Stimulated activated naive B cell treated with anti-CD40 and anti-IgM and Interleukin-4, amounts not matched to agents 10 μg/mL and 1 μg/mL and 100 μg/mL, for 72 hours (primary cell): ENCODE measurements at places on chromosomes 2 and 18.

- DNase-seq, result no peak
Observed at GRCh38 chr2:68404164-68404563, 39.1 kb downstream of the PLEK start.

DNA sequence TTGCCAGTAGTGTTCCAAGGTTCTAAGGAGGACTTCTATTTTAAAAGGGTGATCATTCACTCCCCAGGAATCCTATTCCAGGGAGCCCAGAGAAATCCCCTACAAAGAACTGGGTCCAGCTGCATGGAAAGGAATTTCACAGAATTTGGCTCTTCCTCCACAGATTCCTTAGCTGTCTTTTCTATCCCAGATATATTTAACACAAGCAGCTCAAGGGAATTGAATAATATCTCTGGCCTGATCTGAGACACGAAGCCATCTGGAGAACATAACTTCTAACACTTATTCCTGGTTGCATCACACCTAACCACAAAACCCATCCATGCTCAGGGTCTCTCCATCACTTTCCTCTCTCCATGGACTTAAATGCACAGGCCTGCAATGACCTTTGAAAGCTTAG is 306.7 kb upstream of the ACVR2A start:
- DNase-seq, result no peak

- no peak for DNase-seq
Observed at GRCh38 chr2:236772220-236772837, 202.7 kb downstream of the ACKR3 start.

- DNase-seq, result no peak
Observed at GRCh38 chr2:218234521-218234920, 17.5 kb downstream of the ARPC2 start.

DNA sequence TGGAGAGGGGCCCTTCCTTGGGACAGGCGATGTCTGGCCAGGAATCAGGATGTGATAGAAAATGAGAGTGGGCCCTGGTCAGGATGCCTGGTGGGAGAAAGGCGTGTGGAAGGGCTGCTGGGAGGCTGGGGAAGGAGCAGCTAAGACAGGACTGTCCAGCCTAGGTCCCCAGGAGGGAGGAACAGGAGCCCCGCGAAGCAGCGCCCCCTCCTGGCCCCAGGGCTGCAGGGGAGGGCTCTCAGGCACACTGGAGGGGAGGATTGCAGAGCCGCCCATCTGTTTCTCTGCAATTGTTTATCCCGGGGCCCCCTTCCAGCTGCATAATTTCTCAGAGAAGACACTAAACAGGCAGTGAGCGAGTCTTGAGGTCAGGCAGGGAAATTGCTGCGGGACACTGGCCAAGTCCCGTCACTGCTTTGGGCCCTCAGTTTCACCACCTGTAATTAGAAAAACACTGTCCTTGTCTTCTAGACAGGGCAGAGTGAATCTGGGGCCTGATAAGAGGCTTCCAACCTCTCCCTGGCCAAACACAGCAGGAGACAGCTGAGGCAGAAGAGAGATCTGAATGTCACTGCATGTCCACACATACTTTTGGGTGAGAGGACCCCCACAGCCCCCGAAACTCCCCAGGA is 3.9 kb upstream of the NPPC start:
- DNase-seq, result no peak

GRCh38 chr2:49973917-49974368 is 819.6 kb upstream of the FSHR start:
- peak; percentile 26 for DNase-seq

DNA sequence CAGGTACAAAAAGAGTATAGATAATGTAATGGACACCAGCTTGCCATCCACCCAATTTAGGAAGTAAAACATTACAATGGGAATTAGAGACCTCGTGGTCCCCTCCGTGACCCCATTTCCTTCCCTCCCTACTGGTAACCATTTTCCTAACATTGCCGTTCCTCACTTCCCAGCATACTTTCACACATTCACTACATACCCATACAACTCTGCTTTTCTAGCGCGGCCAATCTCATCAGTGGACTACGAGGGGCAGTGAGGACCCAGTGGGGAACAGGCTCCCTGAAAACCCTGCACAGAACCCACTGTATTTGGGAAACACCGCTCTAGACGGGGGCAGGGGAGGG is 1.1 kb downstream of the ENOSF1 start:
- DNase-seq, result no peak

GRCh38 chr2:134799936-134800335 is 38.5 kb upstream of the ACMSD start:
- no peak for DNase-seq

DNA sequence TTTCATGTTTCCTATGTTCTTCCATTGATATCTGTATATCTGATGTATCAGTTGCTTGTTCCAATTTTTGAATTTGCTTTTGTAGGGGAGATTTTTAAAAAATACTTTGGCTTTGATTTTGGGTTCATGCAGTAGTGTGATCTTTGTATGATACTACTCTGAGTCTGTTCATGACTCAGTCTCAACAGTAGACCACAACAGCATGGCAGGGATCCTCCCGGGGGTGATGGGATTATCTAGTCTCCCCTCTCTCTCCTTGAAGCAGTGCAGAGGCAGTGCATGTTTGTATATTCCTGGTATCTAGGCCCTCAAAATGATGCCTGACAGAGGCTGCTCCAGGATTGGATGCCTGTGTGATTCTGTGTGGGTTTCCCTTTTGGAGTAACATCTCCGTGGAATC is 55.3 kb downstream of the G6PC2 start:
- no peak for DNase-seq

DNA sequence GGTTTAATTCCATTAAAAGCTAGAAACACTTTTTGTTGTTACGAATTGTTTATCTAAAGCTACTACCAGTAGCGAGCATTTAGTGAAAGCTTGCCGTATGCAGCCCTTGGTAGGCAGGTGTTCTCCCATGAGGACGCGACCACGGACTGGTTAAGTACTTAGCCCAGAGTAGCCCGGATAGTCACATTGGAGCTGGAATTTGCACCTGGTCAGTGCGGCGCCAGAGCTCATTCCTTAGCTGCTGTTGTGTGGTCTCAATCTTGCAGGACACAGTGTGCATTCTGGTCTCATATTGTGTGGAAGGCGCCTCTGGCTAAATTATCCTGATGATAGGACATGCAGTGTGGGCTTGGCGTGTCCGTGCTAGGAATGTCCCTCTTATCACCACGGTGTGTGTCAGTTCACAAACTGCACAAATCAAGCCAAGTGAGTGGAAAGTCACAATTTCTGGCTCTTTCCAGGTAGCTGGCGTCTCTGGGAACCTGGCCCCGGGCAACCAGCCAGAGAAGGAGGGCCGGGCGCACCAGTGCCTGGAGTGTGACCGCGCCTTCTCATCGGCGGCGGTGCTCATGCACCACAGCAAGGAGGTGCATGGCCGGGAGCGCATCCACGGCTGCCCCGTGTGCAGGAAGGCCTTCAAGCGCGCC is 133.3 kb downstream of the ZNF236 start:
- no peak for DNase-seq

- DNase-seq, result no peak
Observed at GRCh38 chr18:55696811-55697210, 108.8 kb upstream of the TCF4 start.

- DNase-seq, result no peak
Observed at GRCh38 chr2:217010173-217010572, 150.3 kb upstream of the TNP1 start.

GRCh38 chr18:68733707-68734106 is 18.8 kb upstream of the TMX3 start:
- no peak for DNase-seq
